Stomach (tissue), 19 donors: ENCODE measurements at places on chromosomes 16 and 17. TPM values are rescaled to one million over a fixed set of nuclear protein-coding genes. Genes with fewer than 3 reads are reported as not detected.

Gene TOM1L2
- 51.3 TPM for total RNA-seq

DNA sequence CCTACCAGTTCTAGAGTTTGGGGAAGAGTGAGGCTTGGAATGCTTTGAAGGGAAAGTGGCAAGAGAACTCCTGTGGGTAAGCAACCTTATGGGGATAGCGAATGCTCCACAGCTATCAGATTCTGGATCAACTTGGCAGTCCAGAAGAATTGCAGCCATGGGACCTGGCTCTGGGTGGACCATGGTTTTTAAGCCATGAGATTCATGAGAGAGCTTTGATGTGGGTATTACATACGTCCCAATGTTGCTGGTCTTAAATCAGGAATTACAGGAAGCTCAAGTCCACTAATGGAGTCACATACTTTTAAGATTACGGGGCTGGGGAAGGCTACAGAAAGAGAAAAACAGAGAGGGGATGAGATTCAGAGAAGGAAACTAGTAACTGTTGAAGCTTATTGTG, 142.5 kb upstream of the ELAC2 start:
- no peaks in the 10 kb centered on the region for H3K27me3 ChIP-seq
- H3K4me1 ChIP-seq, result no peaks in the 10 kb centered on the region
- H3K36me3 ChIP-seq, result no peaks in the 10 kb centered on the region
- H3K4me3 ChIP-seq, result no peak overlapping the region
- no peak overlapping the region for H3K27ac ChIP-seq
- no peak for DNase-seq

Gene MYL4
- 1.7 TPM for total RNA-seq

Gene USH1G
- 0.18 TPM for total RNA-seq

GRCh38 chr17:27343977-27344607, 50.2 kb downstream of the WSB1 start:
- no peak for DNase-seq
- peaks cover 40% of the 10 kb centered on the region for H3K4me1 ChIP-seq
- peak overlapping the region; percentile 40 for H3K27ac ChIP-seq
- no peaks in the 10 kb centered on the region for H3K36me3 ChIP-seq
- H3K4me3 ChIP-seq, result no peak overlapping the region
- H3K27me3 ChIP-seq, result no peaks in the 10 kb centered on the region

Gene ETV4
- 3.1 TPM for total RNA-seq

- H3K27ac ChIP-seq, result no peak overlapping the region
- H3K27me3 ChIP-seq, result no peaks in the 10 kb centered on the region
- DNase-seq, result peak; percentile 77
- peaks cover 38% of the 10 kb centered on the region for H3K4me1 ChIP-seq
Measured at GRCh38 chr17:38724337-38724988, 5.7 kb upstream of the CISD3 start.
